ENCODE measurements at places on chromosomes 5 and 9.
A peak's percentile ranks its signal among the peaks of the same experiment; 100 is the strongest.

DNA sequence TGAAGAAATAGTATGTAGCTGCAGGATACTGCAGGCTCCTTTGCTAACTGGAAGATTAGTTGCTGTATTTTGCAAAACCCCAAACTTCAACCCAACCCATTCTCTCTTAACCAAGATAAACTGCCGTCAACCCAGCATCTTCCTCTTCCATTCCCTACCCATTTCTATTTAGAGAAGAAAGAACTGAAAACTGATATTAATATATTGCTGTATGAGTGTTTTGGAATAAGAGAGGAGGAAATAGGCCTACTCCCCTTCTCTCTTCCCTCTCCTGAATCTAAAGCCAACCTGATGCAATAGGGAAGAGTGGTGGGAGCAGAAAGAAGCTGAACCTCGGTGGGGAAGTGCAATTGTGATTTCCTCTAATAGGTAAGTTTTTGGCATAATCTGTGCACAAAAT, 83.7 kb downstream of the TMEM215 start:
- DNase-seq, result no peak

DNA sequence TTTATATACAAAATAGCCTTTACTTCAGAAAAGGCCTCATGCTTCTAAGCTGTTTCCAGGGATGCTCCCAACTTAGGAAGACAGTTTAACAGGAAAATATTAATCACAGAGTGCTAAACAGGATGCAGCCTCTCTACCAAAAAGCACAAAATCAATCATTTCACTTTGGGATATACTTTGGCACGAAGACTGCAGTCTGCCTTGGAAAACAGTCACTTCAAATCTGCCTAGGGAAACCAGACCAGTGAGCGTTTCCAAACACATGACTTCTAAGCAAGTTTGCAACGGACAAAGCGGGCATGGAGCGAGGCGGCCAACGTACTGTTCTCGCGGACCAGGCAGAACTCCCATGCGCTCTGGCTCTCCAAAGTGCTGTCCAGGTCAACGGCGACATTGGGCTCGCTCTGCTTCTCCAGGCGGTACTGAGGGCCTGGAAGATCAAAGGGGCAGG, 201.0 kb downstream of the MAPKAP1 start:
- no peak for DNase-seq

DNA sequence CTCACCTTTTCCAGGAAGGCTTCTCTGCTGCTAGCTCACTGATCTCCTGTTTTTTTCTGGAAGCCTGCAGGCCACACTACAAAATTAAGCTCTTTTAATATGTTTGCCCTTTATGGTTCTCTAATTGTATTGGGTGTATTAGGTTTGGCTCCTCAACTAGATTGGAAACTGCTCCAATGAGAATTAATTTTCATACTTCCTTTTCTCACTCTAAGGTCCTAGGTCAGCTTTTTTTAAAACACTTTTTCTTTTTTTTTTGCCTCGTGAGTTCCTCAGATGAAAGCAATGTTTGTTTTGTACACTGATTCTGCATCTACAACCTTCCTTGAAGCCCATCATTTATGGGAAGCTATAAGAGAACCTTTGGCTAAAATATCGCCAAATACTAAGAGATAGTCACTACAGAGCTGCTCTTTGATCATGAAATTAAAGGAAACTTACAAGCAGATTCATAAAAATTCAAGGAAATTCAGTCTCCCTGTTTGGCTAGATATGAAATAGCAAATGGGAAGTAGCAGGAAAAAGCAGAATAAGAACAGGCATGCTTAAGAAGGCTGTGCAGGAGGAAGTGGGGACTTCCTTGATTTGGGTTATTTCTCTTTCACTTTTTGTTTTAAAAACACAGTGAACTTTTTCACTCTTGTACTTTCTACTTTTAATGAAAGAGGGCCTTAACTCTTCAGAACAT, 55.2 kb upstream of the FYB1 start:
- DNase-seq, result no peak

- peak; percentile 90 for DNase-seq
Observed at GRCh38 chr5:53303105-53303504, 177.3 kb upstream of the FST start.

GRCh38 chr5:43396762-43397304, 15.4 kb downstream of the CCL28 start:
- DNase-seq, result peak; percentile 5

- peak; percentile 15 for DNase-seq
Observed at GRCh38 chr5:53239301-53239990, 129.9 kb upstream of the MOCS2 start.

DNA sequence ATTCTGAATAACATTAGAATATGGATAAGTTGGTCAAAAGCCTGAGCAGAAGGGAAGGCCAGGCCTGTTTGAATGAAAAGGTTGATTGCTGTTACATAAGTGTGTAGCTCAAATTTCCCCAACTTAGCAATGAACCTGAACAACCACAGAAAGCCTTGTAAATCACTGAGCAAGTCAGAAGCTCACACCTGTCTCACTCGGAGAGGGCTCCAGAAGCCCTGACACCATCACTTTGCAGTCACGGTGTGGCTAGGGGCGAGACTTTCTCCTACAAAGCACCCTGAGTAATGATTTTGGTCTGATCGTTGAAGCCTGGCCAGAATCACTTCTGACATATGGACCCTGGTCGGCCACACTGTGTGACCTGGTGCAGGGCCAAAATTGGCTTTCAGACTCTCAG, 62.0 kb downstream of the MTX3 start:
- DNase-seq, result no peak

- DNase-seq, result peak; percentile 4
Observed at GRCh38 chr9:78856144-78856543, 559.2 kb downstream of the PSAT1 start.

GRCh38 chr9:18474783-18475182, 830 bp downstream of the ADAMTSL1 start:
- peak; percentile 67 for DNase-seq

- no peak for DNase-seq
Observed at GRCh38 chr9:37061768-37062167, 27.7 kb upstream of the PAX5 start.

DNA sequence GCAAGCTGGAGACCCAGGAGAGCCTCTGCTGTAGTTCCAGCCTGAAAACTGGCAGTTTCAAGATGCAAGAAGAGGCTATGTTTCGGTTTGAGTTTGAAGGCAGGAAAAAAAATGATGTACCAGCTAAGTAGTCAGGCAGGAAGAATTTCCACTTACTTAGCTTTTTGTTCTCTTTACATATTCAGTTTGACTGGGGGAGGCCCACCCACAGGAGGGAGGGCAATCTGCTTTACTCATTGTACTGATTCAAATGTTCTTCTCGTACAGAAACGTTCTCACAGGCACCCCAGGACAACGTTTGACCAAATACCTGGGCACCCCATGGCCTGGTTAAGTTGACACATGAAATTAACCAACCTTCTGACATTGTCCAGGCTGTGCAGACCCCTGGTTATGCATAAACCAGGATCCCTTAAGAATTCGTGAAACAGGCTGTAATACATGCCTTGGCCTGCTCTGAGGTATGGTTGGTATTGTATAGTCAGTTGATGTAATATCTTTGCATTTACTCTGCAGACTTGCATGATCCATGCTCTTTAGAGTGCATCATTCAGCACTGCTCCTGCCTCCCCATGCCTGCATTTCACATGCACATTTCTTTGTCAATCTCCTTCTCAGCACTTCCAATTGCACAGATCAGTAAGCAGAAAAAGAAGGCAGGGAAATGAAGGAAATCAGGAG, 687.1 kb downstream of the TAF11L14 start:
- no peak for DNase-seq

DNA sequence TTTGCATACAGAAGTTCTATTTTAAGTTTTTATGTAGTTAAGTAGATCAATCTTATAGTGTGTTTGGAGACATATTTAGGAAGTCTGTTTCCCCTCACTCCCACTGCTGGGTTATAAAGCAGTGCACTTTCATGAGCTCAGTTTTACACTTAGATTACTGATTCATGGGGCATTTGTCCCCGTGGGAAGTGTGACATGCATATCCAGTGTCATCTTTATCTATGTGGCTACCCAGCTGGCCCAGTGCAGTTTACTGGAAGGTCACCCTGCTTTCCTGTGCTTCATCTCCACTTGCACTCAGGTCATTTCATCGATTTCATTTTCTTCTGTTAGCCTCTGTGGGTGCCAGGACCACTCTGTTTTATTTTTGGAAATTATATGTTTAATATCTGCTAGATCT, 49.1 kb downstream of the ADCY2 start:
- no peak for DNase-seq

GRCh38 chr9:90641884-90642487, 638 bp downstream of the DIRAS2 start:
- DNase-seq, result no peak

GRCh38 chr9:17928228-17928627, 349.4 kb downstream of the SH3GL2 start:
- no peak for DNase-seq

GRCh38 chr5:35672995-35673394, 55.3 kb downstream of the SPEF2 start:
- DNase-seq, result no peak

GRCh38 chr5:172868436-172868923, 34.4 kb downstream of the ERGIC1 start:
- peak; percentile 72 for DNase-seq

GRCh38 chr9:12838546-12838945, 63.7 kb downstream of the LURAP1L start:
- DNase-seq, result no peak

DNA sequence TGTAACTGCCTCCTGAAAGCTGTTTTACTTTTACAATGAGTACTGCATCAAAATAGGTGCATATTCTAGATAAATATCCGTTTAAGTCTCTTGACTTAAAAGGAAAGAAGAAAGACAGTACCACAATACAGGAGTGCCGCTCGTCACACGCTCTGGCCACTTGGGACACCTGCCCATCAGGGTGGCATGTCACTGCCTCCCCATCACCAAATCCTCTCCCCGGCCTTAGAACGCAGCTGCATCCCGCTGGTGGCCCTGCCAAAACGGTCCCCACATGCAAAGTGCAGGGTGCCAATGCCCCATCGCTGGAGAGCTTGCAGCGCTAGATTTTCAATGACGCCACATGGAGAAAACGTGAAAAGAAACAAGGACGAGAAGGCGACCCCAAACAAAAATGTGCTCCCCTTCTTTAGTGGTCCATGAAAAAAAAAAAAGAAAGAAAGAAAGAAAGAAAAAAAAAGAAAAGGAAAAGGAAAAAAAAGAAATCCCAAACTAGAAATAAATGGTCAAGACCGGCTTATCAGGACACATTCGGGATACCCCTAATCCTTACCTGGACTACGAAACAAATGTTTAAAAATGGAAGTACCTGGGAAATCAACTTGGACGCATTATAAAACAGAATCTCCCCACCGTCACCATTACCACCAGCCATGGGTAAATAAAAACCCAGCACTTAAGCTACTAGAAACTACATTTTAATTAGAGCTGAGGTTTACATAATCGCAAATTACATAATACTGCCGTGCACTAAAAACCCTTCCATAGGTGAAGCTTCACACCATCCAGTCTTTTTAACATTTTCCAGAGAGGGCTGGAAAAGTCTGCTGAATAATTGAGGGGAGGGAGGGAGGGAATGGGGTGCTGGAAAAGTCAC, 1.0 kb downstream of the ANKH start:
- no peak for DNase-seq

GRCh38 chr9:135565636-135566035, 4.1 kb downstream of the PAEP start:
- no peak for DNase-seq

DNA sequence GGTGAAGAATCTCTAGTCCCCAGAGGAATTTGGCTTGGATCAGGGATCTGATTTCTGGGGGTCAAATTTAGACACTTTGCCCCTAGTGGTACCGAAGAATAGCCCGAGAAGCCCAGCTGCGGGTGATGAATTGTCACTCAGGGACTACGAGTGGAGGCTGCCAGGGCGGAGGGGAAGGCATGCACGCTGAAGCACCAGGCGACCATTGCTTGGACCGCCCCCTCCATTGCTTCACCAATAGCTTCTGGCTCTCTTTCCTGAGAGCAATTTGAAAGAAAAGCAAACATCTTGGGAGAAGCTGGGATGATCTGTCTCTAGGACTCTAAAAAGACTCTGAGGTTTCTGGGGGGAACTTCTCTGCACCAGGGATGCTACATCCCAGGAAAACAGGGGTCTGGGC, 137.6 kb downstream of the CRB2 start:
- DNase-seq, result no peak

DNA sequence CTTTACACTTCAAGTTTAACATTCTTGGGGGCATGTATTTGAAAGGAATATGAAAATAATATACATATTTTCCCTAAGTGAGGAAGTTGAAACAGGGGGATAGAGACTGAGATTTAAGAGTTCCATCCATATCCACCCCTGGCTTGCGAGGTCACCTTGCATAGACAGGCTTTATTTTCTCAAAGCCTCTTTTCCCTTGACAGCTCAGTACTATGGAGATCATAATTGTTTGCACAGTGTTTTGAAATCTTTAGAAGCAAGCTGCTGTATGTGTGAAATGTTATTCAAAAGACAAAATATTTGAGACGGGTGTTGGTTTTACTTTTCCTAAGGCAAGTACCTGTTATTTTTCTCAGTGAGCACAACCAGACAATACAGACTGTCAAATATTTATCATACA, 163.1 kb downstream of the LRRC70 start:
- no peak for DNase-seq

DNA sequence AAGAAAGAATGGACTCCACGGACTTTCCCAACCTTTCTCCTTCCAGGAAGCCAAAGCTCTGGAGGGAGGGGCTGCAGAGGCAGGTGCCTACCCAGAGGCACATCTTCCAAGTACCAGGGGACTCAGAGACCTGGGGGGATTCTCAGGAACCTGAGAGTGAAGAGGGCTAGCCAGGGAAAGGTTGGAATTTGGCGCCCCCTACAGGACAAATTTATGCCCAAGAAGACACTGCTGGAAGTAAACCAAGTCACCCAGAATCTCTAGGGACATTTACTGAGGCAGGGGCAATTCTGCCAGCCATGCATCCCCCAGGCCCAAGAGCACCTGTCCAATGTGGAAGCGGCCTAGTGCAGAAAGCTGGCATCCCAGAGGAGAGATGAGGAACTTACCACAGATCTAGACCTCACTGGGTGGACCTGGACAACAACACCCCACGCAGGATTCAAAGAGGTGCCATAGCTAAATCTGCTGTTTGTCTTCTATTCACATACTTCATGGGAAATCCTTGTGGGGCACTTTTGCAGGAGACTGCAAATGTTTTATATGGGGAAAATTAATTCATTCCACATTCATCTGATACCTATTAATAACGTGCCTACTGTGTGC, 25.9 kb upstream of the IDNK start:
- peak; percentile 38 for DNase-seq

GRCh38 chr5:76256116-76256889, 146.8 kb upstream of the IQGAP2 start:
- peak; percentile 57 for DNase-seq

DNA sequence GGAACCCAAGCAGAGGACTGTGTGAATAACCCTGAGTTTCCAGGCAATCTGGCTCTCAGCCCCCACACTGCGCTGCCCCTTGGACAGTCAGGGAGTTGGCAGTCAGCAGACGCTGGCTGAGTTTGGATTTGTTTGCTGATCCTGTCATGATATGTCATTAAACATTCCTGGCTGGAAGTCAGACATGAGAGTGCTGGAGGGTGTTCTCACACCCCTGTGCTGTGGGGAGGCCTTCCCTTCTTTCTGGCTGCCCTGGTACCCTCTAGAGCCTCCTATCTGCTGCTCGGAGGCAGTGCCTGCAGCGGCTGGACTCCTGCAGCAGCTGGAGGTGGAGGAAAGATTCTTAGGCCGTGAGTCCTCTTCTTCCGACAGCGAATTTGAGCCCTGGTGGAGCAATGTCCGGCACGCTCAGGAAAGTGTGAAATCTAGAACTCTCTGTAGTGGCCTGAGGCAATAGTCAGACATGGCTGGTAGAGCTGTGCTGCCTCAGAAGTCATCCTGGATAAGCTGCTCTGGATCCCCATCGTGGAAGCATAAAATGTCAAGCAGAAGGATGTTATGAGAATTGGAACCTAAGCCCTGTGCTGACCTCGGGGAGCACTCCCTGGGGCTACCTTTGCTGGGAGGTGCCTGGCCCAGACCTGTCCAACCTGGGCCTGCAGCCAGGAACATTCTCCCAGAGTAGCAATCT, 72.0 kb downstream of the PDE8B start:
- peak; percentile 9 for DNase-seq

Measured in fibroblast of skin of right quadriceps (primary cell).